Effector CD4-positive, alpha-beta T cell (primary cell): ENCODE measurements at places on chromosomes 3 and 15.

DNA sequence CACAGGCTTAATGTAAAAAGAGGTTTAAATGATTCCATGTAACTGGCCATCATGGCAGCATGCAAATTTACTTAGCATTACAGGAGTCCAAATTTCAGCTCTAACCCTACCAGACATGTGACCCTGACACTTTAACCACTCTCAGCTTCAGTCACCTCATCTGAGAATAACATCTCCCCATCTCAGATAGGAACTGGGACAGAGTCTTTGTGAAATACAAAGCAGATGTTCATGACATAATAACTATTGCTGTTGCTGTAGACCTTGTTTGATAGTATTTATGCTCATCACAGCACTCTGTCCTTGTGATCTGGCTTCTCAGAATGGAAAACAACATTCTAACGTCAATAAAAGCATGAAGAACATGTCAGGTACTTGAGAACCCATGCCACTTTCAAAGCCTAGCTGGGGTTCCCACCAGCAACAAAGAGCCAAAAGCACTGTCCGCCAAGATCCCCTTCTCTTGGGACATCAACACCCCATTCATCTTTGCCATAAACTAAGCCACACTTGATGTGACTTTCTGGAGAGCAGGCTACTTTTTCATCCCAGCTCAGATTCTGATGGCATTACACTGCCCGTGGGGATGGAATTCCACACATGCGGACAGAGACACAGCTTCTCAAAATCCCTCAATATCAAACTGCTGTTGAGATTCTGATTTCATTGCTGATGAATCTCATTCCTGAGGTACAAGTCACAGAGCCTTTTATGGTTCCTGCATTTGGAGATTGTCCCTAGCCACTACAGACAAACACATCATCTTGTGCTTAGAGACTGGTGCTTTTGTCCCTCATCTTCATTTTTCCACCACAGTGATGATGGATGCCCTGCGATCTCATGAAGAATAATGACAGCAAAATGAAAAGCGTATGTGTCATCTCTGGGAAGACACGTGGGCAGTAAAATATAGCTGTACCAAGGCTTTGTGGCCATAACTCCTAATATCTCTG lies 202.7 kb downstream of the TNIK start:
- DNase-seq: no peak

GRCh38 chr15:74857671-74858368 lies 14.9 kb upstream of the ULK3 start:
- DNase-seq: no peak

- no peak for DNase-seq
These were observed 110.2 kb downstream of the RBPMS2 start for GRCh38 chr15:64665179-64665578.

DNA sequence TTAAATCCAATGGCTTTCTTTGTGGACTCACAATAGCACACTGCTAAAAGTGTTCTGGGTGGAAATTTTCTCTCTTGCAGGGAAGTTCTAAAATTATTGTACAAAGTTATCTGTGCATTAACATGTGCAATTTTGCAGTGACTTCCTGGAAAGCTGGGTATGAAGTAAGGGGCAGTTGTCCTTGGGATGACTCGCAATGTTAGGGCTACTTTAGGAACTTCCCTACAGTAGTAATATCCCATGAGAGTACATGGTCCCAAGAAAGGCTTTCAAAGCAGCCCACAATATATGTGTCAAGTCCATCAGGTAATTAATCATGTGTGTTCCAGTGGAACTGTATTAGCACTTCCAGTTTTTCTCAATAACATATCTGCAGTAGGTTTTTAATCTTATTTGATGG lies 201.0 kb upstream of the UBE2E2 start:
- DNase-seq: no peak

DNA sequence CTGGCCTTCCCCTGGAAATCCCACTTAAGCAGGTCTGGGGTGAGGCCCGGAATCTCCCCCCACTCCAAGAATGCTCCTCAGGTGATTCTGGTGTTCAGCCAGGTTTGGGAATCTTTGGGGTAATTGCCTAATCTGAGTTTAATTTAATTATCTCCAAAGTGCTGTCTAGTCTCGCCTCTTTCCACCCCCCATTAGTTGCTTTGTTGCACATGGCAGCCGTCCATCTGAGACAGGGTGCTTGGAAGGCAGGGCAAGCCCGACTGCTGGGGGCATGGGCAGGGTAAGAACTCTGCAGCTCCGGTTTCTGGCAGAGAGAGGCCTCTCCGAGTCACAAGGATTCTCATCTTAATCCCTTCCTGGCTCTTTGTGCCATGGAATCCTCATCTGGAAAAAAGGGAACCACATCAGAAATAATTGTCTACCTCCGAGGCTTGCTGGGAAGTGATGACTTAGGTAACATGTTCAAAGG lies 15.0 kb downstream of the IL17RD start:
- no peak for DNase-seq

DNA sequence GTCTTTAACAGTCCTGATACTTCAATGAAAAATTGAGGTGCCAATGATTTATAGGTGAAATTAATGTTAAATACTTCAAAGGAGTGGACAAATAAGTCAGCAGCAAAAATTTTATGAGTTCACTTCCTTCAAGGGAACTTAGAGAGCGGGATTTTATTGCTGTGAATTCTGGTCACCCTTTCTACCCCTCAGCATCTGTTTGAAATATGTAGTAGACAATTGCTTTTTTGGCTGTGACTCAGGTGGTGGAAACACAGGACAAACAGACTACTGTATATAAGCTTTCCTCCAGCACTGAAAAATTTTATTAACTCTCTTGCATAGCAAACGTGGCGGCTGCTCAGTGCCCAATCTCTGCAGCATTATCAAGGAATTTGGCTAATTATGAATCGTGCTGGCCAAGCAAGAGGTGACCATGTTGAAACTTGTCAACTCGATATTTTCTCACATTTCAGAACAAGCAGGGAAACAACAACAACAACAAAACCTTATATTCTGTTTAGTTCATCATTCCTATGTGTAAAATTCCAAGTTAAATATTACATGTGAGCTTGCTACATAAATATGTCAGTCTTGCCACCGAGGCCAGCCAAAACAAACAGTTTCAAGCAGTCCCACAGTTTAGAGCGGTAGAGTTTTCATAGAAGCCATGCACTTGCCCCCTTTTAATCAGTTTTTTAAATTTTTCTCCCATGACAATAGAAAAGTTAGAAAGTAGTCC lies 420.2 kb downstream of the FOXP1 start:
- no peak for DNase-seq

GRCh38 chr3:43317461-43318316 lies 31.3 kb downstream of the SNRK start:
- DNase-seq: no peak

DNA sequence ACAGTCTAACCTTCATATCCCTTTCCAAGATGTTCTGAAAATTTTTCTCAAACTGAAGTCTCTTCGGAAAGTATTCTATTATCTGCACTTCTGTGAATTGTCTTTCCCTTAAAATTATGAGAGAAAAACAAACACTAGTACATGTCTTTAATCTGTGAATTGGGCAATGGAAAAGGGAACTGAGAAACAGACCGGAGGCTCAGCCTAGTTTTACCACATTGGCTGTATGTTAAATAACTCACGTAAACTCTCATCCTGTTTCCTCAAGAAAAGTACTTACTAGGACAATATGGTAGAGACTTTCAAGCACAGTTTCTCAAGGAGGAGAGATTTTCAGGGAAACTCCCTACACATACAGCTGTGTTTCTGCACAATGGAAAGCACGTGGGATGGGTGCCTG lies 982.2 kb upstream of the SEMA6D start:
- DNase-seq: no peak

- DNase-seq: no peak
These were observed 148.1 kb downstream of the SNRK start for GRCh38 chr3:43434431-43434830.

DNA sequence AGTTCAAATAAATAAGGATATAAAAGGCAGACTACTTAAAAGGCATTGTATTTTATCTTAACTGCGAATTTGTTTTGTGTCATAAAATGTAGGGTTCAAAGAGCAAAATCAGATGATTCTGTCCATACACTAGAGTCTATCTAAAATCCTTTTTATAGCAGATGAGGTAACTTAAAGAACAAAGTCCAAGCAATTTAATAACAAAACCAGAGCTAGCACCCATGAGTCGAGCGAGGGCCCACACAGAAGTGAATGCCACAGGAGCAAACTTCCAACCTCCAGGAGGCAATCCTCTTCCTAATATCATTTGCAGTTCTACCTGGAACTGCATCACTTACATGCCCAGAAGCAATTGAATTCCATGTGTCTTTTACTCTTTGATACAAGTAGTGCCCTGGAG lies 35.4 kb upstream of the KBTBD8 start:
- DNase-seq: no peak

DNA sequence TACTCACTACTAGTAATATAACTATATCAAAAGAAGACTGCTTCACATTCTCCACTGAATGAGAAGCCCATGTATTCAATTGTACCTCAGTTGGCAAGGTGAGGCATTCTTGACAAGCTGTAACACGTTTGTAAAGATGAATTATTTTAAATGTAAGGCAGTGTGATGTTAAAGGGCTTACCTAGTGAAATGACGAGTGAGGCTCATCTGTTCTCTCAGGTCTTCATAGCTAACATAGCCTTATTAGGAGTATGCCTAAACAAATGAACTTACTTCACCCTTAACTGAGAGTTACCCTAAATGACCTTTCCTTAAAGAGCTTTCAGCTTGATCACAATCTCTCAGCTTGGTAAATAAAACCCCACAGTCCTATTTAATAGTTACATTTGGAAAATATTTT lies 127.3 kb downstream of the FEZF2 start:
- DNase-seq: no peak

DNA sequence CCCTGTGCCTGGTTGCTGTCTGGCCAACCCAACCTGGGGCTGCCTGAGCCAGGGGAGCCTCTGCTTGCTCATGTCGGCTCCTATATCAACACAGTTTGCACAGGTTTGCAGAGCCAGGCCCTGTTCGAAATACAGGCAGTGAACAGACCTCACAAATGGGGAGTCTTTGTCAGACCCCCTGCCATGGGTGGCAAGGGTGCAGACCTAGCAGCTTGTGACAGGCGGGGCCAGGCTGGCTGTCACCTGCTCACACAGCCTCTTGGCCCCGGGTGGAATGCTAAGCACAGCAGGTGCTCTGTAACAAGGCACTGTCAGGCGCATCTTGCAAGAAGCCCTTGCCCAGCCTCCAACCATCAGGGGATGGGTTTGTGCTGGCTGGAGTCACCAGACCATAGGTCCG lies 47.3 kb downstream of the BDH1 start:
- DNase-seq: no peak

GRCh38 chr15:101090428-101090790 lies 161.4 kb downstream of the CHSY1 start:
- DNase-seq: no peak

DNA sequence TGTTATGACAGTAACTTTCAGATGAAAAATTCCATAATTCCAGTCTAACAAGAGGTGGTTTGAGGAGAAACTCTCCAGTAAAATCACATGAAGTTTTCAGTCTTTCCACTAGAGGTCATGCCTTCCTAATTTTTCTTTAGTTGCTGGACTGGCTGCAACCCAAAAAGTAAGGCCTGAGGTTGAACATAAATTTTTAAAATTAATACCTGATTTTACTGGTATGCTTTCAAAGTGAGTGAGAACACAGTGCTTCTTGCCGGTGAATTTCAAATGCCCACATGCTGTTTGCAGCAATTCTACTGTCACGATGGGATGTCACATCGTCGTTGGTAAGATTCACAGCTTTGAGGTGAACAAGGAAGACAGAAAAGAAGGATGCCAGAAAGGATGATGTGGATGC lies 89.0 kb upstream of the FGF12 start:
- no peak for DNase-seq

DNA sequence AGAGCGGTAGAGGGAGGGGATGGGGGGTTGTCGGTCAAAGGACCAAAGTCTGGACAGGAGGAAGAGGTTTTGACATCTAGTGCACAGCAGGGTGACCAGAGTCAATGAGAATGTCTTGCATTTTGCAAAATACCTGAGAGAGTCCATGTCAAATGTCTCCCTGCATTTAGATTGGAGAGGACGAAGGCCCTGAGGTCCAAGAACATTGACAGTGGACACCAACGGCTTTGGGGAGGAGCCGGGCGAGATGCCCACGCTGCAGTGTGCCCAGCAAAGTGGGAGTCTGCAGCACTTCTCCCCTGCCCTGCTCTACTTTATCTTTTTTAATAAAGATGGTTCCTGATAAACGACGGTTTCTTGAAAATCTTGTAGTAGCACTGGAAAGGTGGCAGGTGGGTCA lies 67.4 kb upstream of the TAMM41 start:
- no peak for DNase-seq

GRCh38 chr3:58471025-58471887 lies 20.6 kb upstream of the KCTD6 start:
- DNase-seq: no peak

DNA sequence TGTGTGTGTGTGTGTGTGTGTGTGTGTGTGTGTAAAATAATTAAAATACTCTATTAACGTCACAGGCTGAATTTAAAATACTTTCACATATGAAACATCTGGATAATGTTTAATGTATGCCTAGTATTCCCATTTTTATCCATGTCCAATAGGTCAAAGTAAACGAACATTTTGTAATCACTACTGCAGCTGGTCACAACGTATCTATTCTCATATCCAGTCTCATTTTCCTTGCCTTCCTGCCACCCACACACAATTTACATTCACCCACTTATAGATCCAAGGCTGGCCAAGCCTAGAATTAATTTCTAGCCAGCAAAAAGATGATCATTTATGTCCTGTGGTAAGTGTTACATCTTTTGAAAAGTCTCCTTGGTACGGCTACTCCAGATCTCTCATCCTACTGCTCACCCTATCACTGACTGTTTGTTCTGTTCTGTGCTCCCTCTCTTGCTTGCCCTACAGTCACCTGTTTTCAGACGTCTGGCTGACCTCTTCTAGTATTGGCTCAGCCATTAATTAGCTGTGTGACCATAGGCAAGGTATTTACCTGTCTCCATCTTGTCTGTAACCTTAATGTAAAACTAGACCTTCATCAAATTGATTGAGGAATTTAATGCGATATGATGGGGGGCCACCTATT lies 17.6 kb downstream of the SERPINI2 start:
- DNase-seq: no peak

DNA sequence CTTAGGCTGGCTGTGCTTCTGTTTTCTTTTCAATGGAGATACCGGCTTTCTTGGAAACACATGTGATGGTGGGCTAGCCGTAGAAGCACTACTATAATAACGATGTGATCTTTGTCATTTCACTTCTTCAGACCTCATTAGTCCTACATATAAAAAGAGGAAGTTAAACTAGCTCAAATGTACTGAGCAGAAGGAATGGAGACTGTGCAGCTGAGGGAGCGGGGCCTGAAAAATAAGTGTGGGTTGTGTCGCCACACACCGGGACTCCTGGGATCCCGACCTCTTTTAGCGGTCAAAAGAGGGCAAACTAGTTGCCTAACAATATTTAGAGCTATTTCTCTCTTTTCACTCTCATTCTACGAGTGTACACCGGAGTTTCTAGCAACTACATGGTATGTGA lies 1.0 kb upstream of the RNF7 start:
- no peak for DNase-seq

GRCh38 chr15:85430406-85431204 lies 50.2 kb downstream of the AKAP13 start:
- no peak for DNase-seq
